Large intestine (tissue), 12 donors: ENCODE measurements at places on chromosomes 7 and 10. TPM values are rescaled to one million over a fixed set of nuclear protein-coding genes. Genes with fewer than 3 reads are reported as not detected.
A peak's percentile ranks its signal among the peaks of the same experiment; 100 is the strongest.

- H3K4me3 ChIP-seq, result peak overlapping the region; percentile 70
- no peaks in the 10 kb centered on the region for H3K36me3 ChIP-seq
- no peak for DNase-seq
These were observed 1.3 kb downstream of the NRCAM start for GRCh38 chr7:108454674-108455550.

GRCh38 chr7:157876469-157877285 lies 539.9 kb downstream of the DNAJB6 start:
- H3K36me3 ChIP-seq, result no peaks in the 10 kb centered on the region
- H3K27ac ChIP-seq, result no peak overlapping the region
- no peak for DNase-seq

DNA sequence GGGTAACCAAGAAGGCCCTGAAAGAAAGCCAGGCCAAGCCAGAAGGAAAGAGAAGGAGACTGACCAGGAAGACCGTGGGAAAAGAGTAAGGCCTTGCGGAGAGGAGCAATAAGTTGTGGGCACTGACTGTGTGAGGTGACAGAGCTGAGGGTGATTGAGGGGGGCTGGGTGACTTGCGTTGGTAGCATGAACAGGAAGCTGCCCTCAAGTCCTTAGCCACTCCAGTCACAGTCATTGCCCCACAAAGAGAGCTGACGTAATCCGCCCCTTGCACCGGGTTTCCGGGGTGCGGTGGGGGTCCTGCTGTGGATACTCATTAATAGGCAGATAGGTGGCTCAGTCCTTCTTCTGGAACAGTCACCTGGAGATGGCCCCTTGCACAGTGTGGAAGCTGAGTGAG lies 16.1 kb upstream of the DMBT1 start:
- peak overlapping the region; percentile 40 for H3K27ac ChIP-seq
- H3K36me3 ChIP-seq, result no peaks in the 10 kb centered on the region
- H3K4me1 ChIP-seq, result peaks cover 65% of the 10 kb centered on the region
- DNase-seq, result no peak

DNA sequence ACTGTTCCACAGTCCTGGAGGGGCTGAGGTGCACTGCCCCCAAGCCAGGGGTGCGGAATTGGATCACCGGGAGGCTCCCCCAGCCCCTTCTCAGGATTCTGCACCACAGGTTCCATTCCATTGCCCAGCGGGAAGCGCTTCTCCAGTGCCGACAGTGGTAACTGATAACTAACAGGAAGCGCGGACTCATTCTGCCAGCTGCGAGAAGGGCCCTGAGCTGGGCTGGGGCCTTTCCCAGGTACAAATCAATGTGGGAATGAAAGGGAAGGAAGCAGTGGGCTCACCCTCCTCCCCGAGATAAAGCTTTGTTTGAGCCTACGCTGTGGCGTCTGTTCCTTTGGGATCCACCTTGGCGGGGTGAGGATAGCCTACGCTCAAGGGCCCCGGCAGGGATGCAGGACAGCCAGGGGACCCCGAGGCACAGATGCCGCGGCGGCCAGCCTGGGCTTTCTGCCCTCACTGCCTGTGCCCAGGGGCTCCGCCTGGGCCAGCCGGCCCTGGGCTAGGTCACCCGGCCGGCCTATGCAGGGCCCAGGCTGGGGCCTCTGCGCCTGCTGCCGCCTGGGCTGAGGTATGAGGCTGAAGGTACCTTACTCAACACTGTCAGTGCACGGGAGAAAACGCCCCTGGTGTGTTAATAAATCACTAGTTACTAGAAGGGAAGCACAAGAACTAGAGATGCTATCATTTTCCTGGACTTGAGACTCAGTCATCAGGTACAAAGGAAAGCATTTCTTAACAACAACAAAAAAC lies 39.4 kb downstream of the EN2 start:
- no peak overlapping the region for H3K27ac ChIP-seq
- no peaks in the 10 kb centered on the region for H3K4me1 ChIP-seq
- no peak overlapping the region for H3K4me3 ChIP-seq

- H3K27ac ChIP-seq, result peak overlapping the region; percentile 81
- H3K27me3 ChIP-seq, result no peaks in the 10 kb centered on the region
- peaks cover 27% of the 10 kb centered on the region for H3K4me1 ChIP-seq
- no peak overlapping the region for H3K4me3 ChIP-seq
- H3K36me3 ChIP-seq, result peaks cover 32% of the 10 kb centered on the region
- peak; percentile 34 for DNase-seq
These were observed 22.1 kb downstream of the CYP17A1 start for GRCh38 chr10:102814873-102815661.

DNA sequence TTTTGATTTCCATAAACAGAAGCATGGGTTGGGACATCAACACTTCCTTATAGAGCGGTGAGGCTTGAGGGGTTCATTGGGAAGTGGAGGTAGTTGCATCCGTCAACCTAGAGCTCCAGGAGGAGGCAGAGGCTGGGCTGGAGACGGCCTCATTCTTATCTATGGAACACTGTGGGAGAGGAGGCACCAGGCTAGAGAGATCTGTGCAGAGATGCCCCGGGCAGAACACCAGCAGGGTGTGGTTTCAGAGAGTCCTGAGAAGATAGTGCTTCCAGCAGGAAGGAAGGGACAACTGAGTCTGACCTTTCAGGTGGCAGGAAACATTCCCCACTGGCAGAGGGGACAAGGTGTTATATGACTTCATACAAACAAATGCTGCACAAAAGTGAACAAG lies 56.7 kb downstream of the TCERG1L start:
- peaks cover 11% of the 10 kb centered on the region for H3K27me3 ChIP-seq
- H3K36me3 ChIP-seq, result no peaks in the 10 kb centered on the region
- H3K4me1 ChIP-seq, result no peaks in the 10 kb centered on the region
- no peak for DNase-seq
- no peak overlapping the region for H3K27ac ChIP-seq
- H3K4me3 ChIP-seq, result no peak overlapping the region

- H3K4me1 ChIP-seq, result no peaks in the 10 kb centered on the region
- no peak for DNase-seq
- H3K4me3 ChIP-seq, result no peak overlapping the region
- H3K27me3 ChIP-seq, result no peaks in the 10 kb centered on the region
- no peaks in the 10 kb centered on the region for H3K36me3 ChIP-seq
These were observed 11.3 kb downstream of the STAG3 start for GRCh38 chr7:100189061-100189460.

DNA sequence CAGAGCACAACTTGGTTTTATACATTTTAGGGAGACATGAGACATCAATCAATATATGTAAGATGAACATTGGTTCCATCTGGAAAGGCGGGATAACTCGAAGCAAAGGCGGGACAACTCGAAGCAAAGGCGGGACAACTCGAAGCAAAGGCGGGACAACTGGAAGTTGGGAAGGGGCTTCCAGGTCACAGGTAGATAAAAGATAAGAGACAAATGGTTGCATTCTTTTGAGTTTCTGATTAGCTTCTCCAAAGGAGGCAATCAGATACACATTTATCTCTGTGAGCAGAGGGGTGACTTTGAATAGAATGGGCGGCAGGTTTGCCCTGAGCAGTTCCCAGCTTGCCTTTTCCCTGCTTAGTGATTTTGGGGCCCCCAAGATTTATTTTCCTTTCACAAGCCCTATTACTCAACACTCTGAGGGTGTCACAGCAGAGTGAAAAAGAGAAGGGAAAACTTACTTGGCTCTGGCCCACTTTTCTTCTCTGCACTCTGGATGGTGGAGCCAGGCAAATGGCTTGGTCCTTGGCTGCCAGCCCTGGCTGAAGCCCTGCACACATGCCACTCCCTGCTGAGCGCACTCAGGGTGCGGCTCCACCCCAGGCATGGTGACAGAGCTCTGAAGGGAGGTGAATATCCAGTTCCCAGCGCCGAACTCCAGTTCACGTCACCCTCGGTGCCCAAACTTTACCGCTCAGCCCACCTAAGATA lies 46.7 kb downstream of the PARD3 start:
- no peaks in the 10 kb centered on the region for H3K36me3 ChIP-seq
- H3K4me1 ChIP-seq, result no peaks in the 10 kb centered on the region
- H3K4me3 ChIP-seq, result no peak overlapping the region
- H3K27ac ChIP-seq, result no peak overlapping the region
- H3K27me3 ChIP-seq, result no peaks in the 10 kb centered on the region
- DNase-seq, result no peak

GRCh38 chr10:95474228-95475002 lies 86.8 kb downstream of the SORBS1 start:
- DNase-seq, result peak; percentile 67
- H3K4me1 ChIP-seq, result peaks cover 70% of the 10 kb centered on the region
- no peaks in the 10 kb centered on the region for H3K36me3 ChIP-seq
- no peak overlapping the region for H3K4me3 ChIP-seq

DNA sequence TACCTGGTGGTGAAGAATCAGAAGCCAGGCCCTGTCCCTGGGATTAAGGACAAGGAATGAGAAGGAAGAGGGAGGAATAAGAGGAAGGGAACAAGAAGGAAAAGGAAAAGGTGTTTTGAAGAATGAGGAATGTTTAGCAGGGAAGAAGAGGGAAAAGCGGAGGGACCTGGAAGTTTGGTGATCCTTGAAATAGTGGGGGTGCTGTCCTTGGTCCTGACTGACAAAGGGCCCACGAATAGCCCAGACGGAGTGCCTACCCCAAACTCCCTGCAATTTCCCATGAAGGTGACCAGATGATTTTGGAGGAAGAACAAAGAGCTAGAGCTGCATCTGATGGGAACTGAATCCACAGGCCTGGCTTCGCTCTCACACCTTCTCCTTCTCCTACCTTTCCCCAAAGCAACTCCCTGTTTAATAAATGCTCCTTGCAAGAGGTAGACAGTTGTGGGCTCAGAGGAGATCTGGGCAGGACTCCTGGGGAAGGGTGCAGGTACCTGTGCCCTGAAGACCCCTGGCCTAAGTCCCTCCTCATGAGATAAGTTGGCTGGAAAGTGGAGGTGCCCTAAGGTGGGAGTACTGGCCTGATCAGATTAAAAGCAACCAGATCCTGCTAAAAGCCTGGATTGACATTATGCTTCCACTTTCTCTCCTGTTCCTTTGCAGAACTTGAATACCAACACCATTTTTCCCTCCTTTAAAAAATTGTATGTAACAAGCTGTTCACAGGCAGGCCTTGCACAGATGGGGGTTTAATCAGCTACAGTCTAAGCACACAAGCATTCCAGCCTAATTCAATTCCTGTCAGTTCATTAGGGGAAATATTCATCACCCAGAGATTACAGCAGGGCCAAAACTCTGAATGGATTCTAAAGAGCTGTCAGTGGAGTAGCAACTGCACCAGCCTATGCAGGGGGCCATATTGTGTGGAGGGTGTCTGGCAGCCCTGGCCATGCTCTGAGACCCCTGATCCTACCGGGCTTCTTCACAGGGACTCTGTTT lies 19.4 kb downstream of the KAZALD1 start:
- no peak for DNase-seq
- H3K4me1 ChIP-seq, result no peaks in the 10 kb centered on the region
- no peak overlapping the region for H3K27ac ChIP-seq
- H3K27me3 ChIP-seq, result peaks cover 72% of the 10 kb centered on the region

GRCh38 chr10:23172429-23173213 lies 19.5 kb upstream of the PTF1A start:
- no peak for DNase-seq
- no peaks in the 10 kb centered on the region for H3K36me3 ChIP-seq
- H3K4me3 ChIP-seq, result no peak overlapping the region
- H3K27me3 ChIP-seq, result peaks cover 77% of the 10 kb centered on the region
- H3K4me1 ChIP-seq, result no peaks in the 10 kb centered on the region
- no peak overlapping the region for H3K27ac ChIP-seq

- peaks cover 7% of the 10 kb centered on the region for H3K36me3 ChIP-seq
- H3K4me1 ChIP-seq, result no peaks in the 10 kb centered on the region
- no peak overlapping the region for H3K4me3 ChIP-seq
These were observed 12.7 kb downstream of the NRBF2 start for GRCh38 chr10:63145782-63146181.

DNA sequence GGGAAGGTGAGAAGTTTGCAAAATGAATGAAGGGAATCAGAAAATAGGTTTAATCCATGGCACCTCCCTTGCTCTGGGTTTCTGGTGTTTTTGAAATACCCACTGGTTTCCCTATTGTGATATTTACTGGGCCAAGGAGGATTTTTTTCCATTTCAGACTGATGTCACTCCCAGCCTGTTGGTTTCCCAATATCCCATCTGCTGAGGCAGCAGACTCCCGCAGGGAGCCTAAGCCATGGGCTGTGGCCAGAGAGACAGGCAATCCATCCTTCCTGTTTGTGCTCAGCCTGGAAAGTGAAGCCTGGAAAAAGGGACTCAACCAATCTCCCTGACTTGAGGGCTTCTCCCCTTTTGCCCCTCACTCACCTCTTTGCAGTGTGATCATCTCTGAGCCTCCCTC lies 22.8 kb downstream of the FAM107B start:
- H3K4me3 ChIP-seq, result no peak overlapping the region
- H3K27ac ChIP-seq, result peak overlapping the region; percentile 3
- DNase-seq, result no peak
- H3K27me3 ChIP-seq, result peaks cover 6% of the 10 kb centered on the region

DNA sequence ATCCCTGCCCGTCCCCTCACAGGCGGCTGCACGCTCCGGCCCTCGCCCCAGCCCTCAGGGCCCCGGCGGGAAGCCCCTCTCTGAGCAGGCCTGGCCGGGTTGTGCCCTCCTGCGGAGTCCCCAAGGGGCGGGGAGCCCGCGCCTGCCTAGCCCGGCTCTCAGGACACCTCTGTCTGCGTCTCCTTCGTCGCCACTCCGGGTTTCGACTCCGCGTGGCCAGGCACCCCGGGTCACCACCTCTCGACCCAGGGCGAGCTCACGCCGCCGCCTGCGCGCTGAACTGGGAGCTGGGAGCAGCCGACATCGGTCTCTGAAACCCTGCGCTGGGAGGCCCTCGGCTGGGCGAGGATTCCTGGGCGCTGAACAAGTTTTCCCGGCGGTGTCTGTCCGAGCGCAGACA lies 6.2 kb upstream of the OGDHL start:
- H3K4me1 ChIP-seq, result no peaks in the 10 kb centered on the region
- H3K4me3 ChIP-seq, result no peak overlapping the region
- no peak overlapping the region for H3K27ac ChIP-seq
- no peaks in the 10 kb centered on the region for H3K36me3 ChIP-seq
- peaks cover 63% of the 10 kb centered on the region for H3K27me3 ChIP-seq
- DNase-seq, result no peak

- H3K4me1 ChIP-seq, result no peaks in the 10 kb centered on the region
- no peak overlapping the region for H3K4me3 ChIP-seq
- H3K27me3 ChIP-seq, result peaks cover 40% of the 10 kb centered on the region
These were observed 8.8 kb downstream of the DRGX start for GRCh38 chr10:49387071-49387470.

GRCh38 chr10:14698111-14698828 lies 76.4 kb downstream of the FAM107B start:
- H3K4me3 ChIP-seq, result no peak overlapping the region
- DNase-seq, result no peak
- H3K36me3 ChIP-seq, result no peaks in the 10 kb centered on the region
- peaks cover 24% of the 10 kb centered on the region for H3K27me3 ChIP-seq
- no peak overlapping the region for H3K27ac ChIP-seq
- no peaks in the 10 kb centered on the region for H3K4me1 ChIP-seq

GRCh38 chr10:6674291-6674690 lies 94.2 kb upstream of the PRKCQ start:
- no peak overlapping the region for H3K4me3 ChIP-seq
- H3K36me3 ChIP-seq, result no peaks in the 10 kb centered on the region
- H3K27ac ChIP-seq, result no peak overlapping the region
- H3K4me1 ChIP-seq, result no peaks in the 10 kb centered on the region
- DNase-seq, result no peak
- no peaks in the 10 kb centered on the region for H3K27me3 ChIP-seq

The IKZF1 gene
- polyA plus RNA-seq, result 4.5 TPM

The NAT16 gene
- 0.21 TPM for polyA plus RNA-seq

The EBF3 gene
- 7.5 TPM for polyA plus RNA-seq

The GPR37 gene
- 2.2 TPM for polyA plus RNA-seq

The COA1 gene
- polyA plus RNA-seq, result 47.5 TPM

The TFAM gene
- 40.3 TPM for polyA plus RNA-seq

The RBM28 gene
- polyA plus RNA-seq, result 25.3 TPM
